Activated B cell treated with CpG ODN at 0.5 μM for 24 hours (primary cell): ENCODE measurements at places on chromosomes 12 and 14.

- no peak for DNase-seq
Measured at GRCh38 chr14:64952598-64953309, 10.2 kb upstream of the GPX2 start.

GRCh38 chr14:102929241-102930137 lies 7.0 kb downstream of the AMN start:
- no peak for DNase-seq

DNA sequence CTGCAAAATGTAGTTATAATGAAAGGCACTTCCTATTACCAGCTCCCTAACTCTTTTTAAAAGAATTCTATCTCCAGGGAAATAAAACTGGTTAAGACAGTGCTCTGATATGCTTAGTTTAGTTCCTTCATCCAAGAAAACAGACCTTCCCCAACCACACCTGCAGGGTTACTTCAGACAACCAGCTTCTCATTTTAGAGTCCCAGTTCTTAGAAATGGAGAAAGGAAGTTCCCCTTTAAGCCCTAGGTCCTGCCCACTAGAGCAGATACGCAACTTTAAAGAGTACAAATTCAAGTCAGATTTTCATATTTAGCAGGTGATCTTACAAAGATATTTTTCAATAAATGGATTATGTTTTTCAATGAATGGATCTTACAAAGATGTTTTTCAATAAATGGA lies 4.4 kb upstream of the WSB2 start:
- DNase-seq = no peak

- no peak for DNase-seq
Measured at GRCh38 chr14:20799892-20800544, 2.6 kb downstream of the RNASE1 start.

GRCh38 chr14:81348061-81348460 lies 52.1 kb downstream of the STON2 start:
- no peak for DNase-seq

DNA sequence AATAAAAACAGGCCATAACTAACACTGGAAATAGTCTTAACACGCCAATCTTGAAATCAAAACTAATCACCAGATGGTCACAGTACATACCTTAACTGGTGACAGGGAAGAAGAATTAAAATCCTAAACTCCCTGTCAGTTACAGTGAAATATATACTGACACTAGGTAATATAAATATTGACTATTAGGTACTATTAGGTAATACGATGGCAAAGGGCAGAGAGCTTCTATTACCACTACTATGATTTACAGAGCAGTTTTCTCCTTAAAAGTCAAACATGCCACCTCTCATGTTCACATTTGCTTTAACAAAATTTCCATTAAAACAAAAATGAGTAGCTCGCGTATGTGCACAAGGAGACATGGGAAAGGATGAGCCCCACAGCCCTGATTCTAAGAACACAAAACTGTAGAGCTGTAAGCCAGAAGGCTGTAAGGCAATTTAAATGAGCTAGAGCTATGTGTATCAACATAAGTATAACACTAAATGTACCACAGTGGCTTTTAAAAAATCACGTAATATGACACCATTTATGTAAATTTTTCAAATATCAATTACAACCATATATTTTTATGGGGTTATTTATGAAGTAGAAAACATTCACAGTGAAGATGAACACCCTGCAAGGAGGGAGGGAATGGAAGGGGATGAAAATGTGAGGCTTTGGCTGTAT lies 19.1 kb downstream of the SETD3 start:
- DNase-seq = no peak

- no peak for DNase-seq
Measured at GRCh38 chr12:89879766-89880165, 171.1 kb upstream of the ATP2B1 start.
